ENCODE measurements at places on chromosomes 2 and 18.

GRCh38 chr2:178927173-178927572 is 120.0 kb upstream of the TTN start:
- no peak for DNase-seq

GRCh38 chr2:172084395-172084644 is 987 bp upstream of the DLX1 start:
- peak; percentile 71 for DNase-seq

DNA sequence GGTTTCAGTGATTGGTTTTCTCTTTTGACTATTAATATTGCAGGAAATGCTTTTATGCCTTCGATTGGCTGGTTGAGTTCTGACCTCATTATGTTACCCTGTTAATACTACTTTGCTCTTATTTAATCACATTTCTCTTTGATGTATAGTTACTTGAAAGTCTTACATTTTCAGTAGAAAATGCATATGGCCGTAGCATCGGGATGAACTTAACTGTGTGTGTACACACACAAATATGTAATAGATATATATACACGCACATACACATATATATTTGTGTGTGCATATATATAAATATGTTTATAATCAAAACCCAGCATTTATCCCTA is 1.6 kb downstream of the EPC2 start:
- no peak for DNase-seq

DNA sequence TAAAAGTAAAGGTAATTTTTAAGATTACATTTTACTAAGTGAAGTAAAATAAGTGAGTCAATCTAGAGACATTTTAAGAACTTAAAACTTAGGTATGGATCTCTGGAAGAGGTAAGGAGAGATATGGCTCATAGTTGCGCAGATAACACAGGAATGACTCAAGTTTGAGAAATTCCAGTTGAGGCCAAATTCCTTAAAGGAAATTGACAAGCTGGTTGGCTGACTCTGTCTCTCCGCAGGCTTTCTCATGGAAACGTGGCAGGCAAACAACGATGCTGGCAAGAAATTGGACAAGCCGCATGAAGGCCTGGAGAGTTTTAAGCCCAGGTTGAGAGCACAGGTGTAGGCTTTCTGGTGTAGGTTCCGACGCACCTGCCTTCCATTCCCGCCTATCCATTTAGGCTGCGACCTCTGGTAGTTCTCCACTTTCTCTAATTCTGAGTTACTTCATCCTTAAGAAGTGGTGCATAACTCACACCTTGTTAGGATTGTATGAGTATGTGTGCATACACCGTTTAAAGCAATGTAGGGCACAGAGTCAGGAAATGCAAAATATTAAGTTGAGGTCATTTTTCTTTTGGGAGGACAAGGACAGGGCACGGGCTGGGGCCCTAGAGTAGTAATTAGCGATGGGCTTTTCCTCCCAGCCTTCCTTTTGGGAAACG is 589 bp upstream of the DAW1 start:
- DNase-seq = no peak

- no peak for DNase-seq
Measured at GRCh38 chr18:79496978-79497637, 101.4 kb downstream of the NFATC1 start.

DNA sequence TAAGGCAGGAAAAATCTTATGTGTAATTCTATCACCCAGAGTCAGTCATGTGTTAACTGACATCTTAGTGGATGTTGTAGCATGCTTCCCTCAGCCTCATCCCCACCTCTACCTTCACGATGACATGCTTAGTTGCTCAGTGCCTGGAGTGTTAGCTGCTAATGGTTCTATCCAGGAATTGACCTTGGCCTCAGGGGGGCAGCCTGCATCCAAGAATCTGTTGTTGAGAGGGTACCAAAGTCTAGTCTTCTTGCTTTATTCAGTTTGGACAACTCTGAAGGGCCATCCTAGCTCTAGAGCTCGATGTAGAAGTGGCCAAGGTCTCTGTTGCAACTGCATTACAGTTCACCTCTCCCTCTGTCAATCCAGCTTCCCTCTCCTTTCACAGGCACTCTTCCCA is 61.2 kb downstream of the ACYP2 start:
- DNase-seq = no peak

DNA sequence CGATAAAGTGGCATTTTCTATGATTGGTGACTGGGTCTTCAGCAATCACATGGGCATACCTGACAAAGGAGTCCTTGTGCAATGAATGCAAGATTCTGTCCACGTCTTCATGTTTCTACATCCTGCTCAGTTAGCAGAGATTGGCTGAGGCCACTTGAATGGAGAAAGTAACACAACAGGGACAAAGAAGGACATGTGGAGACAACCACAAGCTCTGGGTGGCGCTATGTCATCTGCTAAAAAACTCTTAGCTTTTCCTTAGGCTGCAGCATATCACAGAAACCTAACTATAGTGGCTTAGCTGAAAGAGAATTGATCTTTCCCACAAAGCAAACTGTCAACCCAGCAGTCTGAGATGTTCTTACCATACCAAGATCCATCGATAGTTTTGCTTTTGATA is 1109.7 kb downstream of the SOCS6 start:
- DNase-seq = no peak

GRCh38 chr2:637406-637776 is 39.8 kb downstream of the TMEM18 start:
- no peak for DNase-seq

DNA sequence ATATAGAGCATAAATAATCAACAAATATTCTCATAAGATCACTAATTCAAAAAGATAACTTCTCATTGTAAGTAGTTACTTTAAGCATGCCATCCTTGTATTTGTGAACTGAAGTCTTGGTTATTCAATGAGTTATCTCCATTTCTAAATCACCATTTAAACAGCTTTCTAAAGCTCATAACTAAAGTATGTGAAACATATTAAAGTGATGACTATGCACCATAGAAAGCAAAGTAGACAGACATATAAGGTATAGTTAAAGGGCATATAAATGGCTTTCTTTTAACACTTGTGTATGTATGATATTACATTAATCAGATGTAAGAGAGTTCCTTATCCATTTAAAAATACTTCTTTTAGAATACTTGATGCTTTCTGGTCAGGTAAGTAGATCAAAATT is 83.5 kb downstream of the IKZF2 start:
- DNase-seq = no peak

DNA sequence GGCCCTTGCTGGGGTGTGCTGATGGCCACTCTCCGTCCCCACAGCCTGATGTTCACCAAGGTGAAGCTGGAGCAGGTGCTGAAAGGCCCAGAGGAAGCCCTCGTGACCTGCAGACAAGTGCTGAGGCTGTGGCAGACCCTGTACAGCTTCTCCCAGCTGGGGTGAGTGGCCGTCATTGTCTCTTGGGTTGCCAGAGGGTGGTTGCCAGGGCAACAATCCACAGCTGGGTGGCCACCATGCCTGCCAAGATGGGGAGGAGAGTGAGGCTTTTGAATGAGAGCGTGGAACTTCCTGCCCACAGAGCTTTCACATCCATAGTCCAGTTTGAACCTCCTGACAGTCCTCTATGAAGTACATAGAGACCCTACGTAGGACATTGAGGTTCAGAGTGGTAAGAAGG is 108.8 kb downstream of the STPG4 start:
- no peak for DNase-seq

DNA sequence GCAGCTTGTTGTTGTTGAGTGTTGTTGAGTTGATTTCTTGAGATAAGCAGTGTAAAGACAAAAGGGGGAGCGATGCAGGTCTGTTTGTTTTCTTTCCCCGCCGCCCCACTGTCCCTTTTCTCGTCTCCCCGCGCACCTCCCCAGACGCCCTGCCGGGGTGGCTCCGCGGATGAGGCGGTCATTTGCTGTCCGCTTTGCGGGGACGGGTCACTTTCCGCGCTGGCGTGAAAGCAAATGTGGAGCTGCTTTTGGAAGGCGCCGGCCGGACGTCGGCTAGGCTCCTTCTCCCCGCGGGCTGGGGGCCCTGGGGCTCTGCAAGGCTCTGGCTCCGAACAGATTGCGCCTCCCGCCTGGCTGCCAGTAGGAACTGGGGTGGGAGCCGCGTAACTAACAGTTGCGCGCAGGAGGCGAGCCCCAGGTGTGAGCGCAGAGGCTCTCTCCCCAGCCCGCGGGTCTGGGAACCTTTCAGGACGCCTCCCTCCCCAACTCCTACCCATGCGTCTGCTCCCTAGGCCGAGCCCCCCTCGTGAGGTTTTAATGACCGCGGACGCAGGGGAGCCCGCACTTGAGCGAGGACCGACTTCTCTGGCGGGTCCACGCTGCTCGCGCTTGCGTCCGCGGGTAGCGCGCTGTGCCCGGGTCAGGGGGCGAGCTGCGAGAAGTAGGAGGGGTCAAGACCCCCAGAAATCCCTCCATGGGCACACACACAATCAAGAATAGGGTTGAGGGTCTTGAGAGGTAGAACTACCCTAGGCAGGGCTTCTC is 146.6 kb downstream of the MEIS1 start:
- no peak for DNase-seq

DNA sequence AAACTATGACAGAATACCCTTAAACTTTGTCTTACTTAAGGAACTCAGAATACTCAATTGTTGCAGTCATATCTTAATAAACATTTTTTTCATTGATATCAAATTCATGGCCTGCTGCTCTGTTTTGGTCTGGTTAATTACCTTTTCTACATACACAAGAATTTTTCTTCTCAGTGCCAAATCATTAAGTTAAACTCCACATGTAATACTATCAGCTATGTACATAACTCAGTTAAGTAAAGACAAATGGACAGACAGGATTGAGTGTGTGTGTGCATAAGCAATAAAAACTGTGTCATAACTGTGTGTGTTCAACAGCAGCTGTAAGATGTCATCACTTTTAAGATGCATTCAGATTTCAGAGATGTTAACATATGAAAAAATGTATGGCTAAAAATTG is 34.4 kb downstream of the VRK2 start:
- DNase-seq = no peak

DNA sequence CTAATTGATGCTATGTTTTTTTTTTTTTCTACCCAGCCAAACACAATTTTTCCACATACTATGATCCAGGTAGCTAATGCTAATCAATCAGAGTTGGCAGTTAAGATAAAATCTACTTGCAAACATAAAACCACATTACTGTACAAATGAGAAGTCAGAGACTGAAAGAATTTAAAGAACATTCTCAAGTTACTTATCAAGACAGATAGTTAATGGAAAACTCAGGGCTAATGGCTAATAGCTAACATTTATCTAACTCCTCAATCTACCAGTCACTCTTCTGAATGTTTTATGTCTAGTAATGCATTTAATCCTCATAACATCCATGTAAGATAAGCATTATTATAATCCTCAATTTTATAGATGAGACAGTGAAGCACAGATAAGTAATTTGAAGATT is 537.6 kb upstream of the SETBP1 start:
- no peak for DNase-seq

DNA sequence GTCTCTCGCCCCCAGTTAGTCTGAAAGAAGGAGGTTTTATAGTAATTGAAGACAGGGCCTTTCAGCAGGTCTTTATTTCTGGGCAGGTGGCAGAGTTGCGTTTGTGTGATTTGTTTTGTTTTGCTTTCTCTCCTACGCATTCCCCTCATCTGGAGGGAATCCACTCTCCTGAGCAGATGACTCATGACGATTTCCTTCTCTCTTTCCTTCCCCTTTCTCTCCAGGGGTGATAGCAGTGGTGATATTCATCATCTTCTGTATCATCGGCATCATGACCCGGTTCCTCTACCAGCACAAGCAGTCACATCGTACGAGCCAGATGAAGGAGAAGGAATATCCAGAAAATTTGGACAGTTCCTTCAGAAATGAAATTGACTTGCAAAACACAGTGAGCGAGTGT is 888.8 kb downstream of the CNTNAP5 start:
- no peak for DNase-seq

Data from DMS 273 treated with DMSO at 0.1 percent for 48 hours (cell line).